ENCODE measurements at places on chromosomes 1 and 21.

GRCh38 chr1:52970149-52970548 lies 43.1 kb downstream of the SCP2 start:
- DNase-seq, result peak; percentile 3

DNA sequence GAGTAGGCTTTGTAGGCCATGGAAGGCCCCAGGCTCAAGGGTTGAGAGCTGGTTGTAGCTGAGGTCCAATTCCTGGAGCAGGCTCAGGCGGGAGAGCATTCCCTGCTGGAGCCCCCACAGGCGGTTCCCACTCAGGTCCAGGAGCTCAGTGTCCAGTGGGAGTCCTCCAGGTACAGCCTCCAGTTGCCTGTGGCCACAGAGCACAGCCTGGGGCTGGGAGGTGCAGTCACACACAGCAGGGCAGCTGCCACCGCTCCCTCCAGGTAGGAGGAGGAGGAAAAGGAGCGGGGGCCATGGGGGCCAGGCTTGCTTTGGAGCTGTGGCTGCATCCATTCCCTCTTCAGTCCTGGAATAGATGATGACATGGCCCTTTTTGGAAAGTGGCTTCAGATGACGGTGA lies 2.8 kb downstream of the LINGO4 start:
- no peak for DNase-seq

- no peak for DNase-seq
Measured at GRCh38 chr1:56868761-56869160, 14.2 kb downstream of the C8A start.

DNA sequence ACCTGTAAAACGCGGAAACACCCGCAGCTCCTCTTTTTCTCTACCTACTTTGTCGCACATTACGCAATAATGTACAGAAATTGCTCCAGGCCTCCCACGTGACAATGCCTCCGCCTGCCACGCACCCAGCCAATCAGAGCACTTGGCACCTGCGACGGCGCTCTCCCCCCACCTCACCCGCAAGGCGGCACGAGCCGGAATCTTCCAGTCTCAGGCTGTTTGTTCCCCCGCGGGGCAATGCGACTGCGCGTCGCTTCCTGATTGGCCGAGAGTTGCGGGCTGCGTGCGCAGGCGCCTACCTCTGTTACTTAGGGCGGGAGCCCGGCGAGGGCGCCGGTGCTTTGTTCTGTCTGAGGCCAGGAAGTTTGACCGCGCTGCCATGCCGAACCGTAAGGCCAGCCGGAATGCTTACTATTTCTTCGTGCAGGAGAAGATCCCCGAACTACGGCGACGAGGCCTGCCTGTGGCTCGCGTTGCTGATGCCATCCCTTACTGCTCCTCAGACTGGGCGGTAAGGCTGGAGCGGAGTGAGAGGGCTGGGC lies at the start of gene MAEL:
Gene MAEL (plus strand): TSS at position 307 of the 542 bp plus-strand sequence. CDS start 73 bp downstream, at position 380.
- DNase-seq, result no peak

DNA sequence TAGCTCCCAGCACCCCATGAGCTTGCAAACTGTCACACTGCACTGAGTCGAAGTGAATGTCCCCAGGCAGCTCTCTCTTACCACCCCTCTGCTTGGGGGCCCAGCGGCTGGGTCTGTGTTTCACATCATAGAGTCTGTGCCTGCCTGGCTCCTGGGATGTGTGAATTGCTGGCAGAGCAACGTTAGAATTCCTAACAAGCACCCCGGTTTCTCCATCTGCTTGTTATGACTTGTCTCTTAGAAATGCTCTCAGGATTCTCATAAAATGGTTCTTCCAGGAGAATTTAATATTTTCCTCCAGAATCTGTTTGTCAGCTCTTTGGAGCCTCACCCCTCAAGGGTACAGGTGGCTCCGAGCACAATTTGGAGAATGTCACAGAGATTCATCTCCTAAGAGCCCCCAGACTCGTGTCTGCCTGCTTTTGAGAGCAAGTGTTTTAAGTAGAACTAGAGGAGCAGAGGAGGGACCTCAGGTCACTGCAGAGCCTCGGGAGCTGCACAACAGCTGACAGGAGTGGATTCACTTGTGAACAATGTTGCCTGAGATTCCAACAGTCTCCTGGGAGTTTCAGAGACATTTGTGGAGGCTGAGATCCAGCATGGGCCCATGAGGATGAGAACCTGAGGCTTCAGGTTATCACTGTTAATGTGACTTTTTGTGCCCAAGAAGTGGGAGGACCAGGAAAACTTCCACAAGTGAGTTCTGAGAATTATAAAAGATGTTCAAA lies 131.5 kb downstream of the KCNJ6 start:
- DNase-seq, result no peak

DNA sequence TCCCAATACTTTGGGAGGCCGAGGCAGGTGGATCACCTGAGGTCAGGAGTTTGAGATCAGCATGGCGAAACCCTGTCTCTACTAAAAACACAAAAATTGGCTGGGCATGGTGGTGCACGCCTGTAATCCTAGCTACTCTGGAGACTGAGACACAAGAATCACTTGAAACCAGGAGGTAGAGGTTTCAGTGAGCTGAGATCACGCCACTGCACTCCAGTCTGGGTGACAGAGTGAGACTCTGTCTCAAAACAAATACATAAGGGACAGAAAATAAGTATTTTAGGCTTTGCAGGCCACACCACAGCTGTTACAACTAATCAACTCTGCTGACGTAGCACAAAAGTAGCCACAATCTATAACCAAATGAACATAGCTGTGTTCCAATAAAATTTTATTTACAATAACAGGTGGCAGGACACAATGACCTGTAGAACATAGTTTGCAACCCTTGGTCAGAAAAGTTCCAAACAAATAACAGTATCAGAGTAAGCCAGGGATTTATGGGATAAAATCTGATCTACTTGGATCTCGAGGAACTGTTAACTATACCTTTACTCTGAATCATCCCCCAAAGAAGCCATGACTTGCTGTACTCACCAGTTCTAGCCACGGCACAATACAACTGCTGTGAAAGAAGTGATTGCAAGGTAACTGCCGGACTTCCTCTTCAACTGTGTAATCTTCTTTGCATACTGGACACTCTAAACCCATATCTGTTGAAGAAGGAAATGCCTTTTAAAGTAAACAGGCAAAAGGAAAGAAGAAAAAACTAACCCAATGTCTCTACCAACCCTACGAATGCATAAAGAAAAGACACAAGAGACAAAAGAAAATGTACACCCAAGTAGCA lies 28.3 kb downstream of the CD160 start:
- DNase-seq, result no peak

DNA sequence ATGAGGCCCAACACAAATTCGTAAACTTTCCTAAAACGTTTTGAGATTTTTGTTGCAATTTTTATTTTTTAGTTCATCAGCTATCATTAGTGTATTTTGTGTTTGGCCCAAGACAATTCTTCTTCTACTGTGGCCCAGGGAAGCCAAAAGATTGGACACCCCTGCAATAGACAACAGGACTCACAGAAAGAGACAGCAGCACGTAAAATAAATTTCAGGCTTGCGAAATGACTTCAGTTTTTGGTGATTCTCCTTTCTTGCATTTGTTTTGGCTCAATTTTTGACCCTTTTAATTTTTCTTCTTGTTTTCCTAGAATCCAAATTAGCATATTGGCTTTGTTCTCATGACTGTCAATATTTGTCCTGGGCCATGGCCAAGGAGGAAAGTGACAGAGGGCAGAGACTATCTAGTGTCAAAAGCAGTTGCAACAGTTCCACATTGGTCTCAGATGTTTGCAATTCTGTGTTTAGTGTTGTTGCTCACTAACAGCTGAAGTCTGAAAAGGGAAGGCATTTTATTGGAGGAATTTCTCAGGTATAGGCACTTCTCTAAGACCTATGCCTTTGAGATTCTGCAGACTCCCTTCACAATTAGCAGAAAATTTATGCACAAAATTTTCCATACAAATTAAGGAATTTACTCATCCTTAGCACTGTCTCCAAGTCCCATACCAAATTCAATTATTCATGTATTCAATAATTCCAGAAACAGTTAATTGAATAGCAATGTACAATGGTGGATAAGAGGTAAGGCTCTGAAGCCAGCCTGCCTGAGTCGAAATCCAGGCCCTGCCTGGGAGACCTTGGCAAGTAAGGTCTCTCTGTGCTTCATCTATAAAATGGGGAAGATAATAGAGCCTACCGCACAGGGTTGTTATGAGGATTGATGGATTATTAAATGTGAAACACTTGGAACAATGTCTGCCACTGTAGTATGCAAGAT lies 160.9 kb upstream of the IVNS1ABP start:
- no peak for DNase-seq

- DNase-seq, result no peak
Measured at GRCh38 chr1:65213271-65214023, 65.4 kb downstream of the AK4 start.

GRCh38 chr21:17818186-17819113 lies 706 bp downstream of the C21orf91 start:
- peak; percentile 93 for DNase-seq

GRCh38 chr1:118097622-118098348 lies 87.2 kb downstream of the SPAG17 start:
- DNase-seq, result no peak

DNA sequence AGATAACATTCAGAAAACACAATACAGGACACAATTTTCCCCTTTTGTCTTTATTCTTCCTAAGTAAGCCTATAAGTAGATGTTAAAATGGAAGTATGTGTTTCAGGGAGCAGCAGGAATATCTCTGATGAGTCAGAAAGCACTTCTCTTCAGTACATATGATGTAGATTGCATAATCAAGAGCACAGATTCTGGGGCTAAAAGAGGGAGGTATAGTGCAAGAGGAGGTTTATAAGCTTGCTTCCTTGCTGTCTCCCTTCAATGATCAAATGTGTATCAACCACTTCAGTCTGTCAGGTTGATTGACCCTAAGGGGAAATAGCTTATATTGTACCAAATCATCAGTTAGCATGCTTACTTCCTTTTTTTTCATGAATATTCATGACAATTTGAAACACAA lies 822.8 kb downstream of the BRINP3 start:
- DNase-seq, result no peak

GRCh38 chr1:232421143-232421796 lies 208.7 kb downstream of the SIPA1L2 start:
- DNase-seq, result no peak

- DNase-seq, result peak; percentile 60
Measured at GRCh38 chr1:5991381-5992025, 722 bp downstream of the NPHP4 start.

- DNase-seq, result no peak
Measured at GRCh38 chr1:21050031-21050430, 126.7 kb downstream of the EIF4G3 start.

DNA sequence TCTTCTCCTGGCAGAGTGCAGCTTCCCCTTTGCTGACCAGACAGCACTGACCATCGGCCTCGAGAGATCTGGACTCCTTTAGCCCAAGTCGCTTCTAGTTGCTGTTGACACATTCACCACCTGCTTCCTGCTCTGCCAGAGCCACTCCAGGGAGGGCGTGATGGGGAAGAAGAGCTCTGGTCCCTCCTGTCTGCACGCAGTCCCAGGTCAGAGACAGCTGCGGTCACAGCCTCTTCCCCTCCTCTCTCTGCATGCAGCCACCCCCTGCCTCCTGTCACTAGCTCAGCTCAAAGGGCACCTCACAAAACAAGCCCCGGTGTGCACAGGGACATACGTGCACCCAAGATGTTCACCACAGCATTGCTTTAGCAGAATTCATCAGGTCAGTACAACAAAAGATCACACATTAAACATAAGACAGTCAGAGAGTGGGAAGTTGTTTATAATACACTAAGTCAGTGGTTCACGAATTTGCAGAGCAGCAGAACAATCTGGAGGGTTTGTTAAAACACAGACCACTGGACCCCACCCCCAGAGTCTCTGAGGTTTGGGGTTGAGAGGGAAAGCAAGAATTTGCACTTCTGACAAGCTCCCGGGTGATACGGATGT lies 132.9 kb downstream of the SYF2 start:
- DNase-seq, result peak; percentile 15

- no peak for DNase-seq
Measured at GRCh38 chr1:247222840-247223239, 33.0 kb upstream of the VN1R5 start.

DNA sequence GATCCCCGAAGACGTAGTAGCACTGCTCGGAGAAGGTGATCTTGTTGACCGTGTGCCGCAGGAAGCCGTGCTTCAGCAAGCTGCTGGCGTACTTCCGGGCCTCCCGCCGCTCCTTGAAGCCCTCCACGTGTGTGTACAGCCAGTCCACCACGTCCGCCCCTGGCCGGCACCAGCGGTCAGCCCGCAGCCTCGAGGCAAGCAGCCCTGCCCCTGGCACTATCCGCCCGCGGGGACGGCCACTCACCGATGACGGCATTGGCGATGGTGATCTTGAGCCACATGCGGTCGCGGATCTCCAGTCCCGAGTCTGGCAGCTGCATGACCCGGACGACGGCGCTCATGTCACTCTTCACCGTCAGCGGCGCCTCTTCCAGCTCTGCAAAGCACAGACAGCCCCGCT lies 7.2 kb downstream of the TAS1R3 start:
- DNase-seq, result no peak

- DNase-seq, result no peak
Measured at GRCh38 chr1:22613951-22614350, 22.5 kb upstream of the C1QA start.

GRCh38 chr1:85756864-85757263 lies 48.6 kb upstream of the ZNHIT6 start:
- no peak for DNase-seq

Data from right kidney (tissue), 9 donors.